ENCODE measurements at places on chromosomes 11 and 22. TPM values are rescaled to one million over a fixed set of nuclear protein-coding genes. Genes with fewer than 3 reads are reported as not detected.

DNA sequence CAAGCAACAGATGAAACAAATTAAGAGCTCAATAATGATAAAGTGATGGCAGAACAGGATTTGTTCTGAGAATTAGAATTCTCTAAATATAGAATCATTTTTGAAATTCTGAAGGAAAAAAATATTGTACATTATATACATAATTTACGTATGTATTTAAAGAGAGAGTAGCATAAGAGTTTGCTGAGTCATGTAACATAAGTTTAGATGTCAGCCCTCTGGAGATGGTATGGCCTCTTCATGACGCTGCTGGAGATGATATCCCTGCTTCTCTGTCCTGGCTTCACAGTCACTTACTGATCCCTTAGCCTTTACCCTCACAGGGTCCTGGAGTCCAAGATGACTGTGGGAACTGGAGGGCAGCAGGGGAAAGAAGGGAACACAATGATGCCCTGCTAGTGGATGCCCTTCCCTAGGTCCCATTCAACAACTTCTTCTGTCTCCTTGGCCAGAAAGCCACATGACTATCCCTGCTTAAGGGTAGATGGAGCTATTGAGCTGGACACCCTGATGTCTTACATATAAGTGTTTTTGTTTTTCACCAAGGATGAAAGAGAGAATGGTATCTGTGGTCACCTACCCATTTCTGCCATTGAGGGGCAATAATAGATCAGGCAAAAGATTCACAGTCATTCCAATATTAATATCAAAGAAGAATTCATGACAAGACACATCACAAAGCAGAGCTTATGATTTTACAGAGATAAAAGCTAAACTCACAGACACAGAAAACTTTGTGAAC is 753.1 kb downstream of the TBC1D22A start:
- no peaks in the 10 kb centered on the region for H3K4me1 ChIP-seq
- H3K27ac ChIP-seq = no peak overlapping the region
- no peaks in the 10 kb centered on the region for H3K36me3 ChIP-seq

DNA sequence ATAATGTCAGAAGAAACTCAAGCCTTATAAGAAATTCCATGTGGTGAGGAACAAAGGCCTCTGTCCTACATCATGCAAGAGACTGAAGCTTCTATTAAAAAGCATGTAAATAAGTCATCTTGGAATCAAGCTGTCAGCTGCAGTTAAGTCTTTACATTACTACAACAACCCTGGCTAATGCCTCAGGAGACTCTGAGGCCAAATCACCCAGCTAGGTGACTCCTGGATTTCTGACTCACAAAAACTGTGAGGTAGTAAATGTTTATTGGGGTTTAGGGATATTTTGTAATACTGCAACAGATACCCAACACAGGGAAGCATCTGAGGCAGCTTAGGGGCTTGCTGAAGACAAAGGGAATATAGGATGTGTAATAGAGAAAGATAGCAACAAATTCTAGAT is 89.6 kb downstream of the C11orf87 start:
- no peaks in the 10 kb centered on the region for H3K4me1 ChIP-seq
- no peak for DNase-seq
- no peaks in the 10 kb centered on the region for H3K27me3 ChIP-seq
- H3K36me3 ChIP-seq = no peaks in the 10 kb centered on the region
- no peak overlapping the region for H3K27ac ChIP-seq

DNA sequence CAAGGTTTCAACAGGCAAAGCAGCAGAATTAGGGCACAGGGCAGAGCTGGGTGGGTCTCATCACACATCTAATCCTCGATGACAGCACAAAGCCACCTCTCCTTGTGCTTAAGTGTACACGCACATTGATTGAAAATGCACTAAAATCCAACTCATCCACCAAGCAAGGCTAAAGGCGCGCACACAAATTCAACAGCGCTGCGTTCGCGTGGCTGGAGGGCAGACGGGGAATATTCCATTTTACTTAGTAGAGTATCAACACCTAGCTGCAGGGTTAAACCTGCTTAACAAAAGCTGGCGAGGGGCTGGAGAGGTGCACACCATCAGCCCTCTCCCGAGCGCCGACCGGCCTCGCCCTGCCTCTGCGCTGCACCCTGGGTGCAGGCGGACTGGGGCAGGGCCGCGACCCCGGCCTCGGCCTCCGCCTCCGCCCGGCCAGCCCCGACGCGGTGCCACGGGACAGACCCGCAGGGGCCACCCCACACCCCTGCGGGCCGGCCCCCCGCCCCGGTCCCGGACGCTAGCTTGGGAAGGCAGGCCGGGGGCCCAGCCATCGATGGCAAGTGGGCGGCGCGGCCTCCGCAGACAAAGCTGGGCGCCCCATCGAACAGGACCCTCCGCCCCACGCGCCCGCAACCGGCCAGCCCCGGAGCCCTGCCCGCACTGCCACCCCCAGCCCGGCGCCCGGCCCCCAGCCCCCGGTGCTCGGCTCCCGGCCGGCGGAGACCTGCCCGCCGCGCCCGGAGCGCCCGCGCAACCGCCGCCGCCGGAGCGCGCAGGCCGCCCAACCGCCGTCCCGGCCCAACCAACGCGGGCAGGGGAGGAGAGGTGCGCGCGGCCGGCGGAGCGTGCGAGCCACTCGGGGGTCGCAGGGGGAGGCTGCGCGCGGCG is 929 bp downstream of the PRDM10 start:
- H3K27ac ChIP-seq = peak overlapping the region; percentile 100
- no peaks in the 10 kb centered on the region for H3K36me3 ChIP-seq
- peak overlapping the region; percentile 82 for H3K4me3 ChIP-seq
- DNase-seq = peak; percentile 94
- H3K4me1 ChIP-seq = peaks cover 13% of the 10 kb centered on the region
- H3K27me3 ChIP-seq = no peaks in the 10 kb centered on the region

- DNase-seq = peak; percentile 91
- H3K36me3 ChIP-seq = peaks cover 47% of the 10 kb centered on the region
- H3K4me1 ChIP-seq = peaks cover 26% of the 10 kb centered on the region
Observed at GRCh38 chr22:30015846-30016245, 64.4 kb upstream of the HORMAD2 start.

Gene C11orf54
- total RNA-seq = 20.9 TPM

Gene CLCF1
- 6.2 TPM for total RNA-seq

Gene HDHD5
- 31.8 TPM for total RNA-seq

Gene PATE2
- 0.36 TPM for total RNA-seq
